ENCODE measurements at places on chromosomes 7 and 10. TPM values are rescaled to one million over a fixed set of nuclear protein-coding genes. Genes with fewer than 3 reads are reported as not detected.

DNA sequence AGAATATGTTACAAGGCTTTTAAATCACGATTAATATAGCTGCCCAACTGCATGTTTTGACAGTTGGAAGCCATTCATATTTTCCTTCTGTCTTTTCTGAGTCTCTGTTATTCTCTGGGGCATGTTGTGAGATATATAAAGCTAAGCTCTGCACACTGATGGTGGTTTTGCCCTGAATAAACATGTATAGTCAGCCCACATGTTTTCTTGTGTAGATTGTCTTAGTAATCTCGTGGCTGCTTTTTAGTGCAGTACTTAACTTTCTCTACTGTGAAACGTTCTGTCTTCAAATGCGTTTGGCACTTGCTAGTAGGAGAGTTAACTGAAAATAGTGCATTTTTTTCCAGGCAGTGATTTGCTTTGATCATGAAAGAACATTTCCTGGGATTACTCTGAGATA, 268.5 kb downstream of the DNAJB9 start:
- no peak for DNase-seq

MALRD1 gene
- not detected for total RNA-seq

GRCh38 chr10:24544776-24545175, 178.9 kb downstream of the ARHGAP21 start:
- DNase-seq = no peak

- no peak for DNase-seq
Measured at GRCh38 chr10:125147971-125148439, 12.4 kb downstream of the CTBP2 start.

DNA sequence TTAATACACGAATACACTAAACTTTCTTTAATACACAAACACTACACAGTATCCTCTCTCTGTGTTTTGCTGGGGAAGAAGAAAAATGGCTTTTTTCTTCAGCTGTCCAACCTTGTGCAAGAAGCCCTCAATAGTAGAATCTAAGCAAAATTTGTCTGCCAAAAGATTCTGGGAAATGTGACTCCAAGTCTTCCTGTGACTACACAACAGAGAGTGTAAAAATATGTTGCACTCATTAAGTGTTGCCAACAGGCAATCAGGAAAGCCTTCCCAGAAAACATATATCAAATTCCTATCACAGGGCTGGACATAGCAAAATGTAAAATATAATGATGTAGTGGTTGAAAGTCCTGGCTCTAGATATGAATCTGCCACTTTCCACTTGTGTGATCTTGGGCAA, 825.1 kb upstream of the ZWINT start:
- DNase-seq = no peak

DNA sequence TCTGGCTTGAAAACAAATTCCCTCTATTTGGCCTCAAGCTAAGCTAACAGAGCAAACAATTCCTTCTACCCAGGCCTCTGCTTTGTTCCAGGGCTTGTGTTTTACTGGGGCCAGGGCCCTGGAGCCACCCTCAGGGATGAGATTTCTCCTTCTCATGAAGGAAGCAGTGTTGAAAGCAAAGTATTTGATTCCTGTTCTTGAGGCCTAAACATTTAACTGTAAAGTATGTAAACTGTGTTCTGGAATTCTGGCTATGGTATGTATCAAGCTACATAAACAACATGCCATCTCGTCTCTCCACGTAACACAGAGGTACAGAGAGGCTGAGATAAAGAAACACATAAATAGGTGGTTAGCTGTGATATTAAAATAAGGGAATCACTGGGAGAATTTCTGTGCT, 81.8 kb downstream of the HERPUD2 start:
- no peak for DNase-seq

SEC61G gene
- 345 TPM for total RNA-seq

GRCh38 chr10:11104772-11105675, 87.4 kb downstream of the CELF2 start:
- no peak for DNase-seq

DNA sequence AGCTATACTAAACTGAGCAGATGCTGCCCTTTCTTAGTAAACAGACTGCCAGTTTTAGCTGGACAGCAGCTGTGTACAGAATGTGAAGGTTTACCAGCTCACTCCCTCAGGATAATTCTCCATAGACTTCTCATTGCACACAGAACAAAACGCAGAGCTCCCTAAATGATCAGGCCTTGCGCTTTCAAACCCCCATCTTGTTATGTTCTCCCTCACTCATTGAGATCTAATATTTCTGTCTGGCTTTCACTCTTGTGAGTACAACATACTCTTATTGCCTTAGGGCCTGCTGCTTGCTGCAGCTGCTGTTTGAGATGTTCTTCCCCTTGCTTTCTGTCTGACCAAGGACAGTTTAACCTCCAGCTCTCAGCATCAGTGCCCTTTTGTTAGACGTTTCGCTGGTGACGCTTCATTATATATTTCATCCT, 17.3 kb downstream of the VWDE start:
- DNase-seq = no peak

DNA sequence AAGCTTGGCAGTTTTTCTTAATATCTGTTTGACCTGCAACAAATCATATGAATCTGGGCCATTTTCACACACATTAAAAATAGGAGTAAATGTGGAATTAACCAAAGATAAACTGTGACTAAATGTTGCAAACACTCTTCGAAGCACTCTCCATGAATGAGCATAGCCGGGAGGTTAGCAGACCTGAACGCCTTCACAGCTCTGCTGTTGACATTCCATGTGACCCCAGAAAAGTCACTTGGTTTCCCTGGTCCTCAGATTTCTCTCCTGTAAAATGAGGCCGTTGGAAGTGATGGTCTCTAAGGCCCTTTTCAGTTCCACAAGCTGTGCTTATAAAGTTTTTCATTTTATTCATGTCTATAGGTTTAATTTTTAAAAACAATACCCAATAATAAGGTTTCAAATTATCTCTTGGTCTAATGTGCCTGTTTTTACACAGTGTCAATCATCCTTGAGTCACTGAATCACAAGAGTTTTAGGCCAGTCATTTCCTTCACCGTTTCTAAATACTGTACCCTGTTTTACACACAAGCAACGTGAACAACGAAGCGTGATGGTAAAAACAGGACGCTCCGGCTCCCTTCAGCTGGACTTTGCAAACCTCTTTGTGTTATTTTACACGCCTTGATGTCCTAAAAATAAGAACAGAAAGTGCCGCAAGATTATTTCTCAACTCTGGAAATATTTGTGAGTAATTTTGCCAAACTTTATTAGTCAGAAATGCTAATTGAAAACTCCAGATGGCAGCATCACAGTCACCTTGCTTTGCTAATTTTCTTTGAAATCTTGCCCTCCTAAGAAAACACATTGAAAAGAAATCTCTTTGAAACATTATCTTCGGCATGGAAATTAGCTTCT, 38.6 kb upstream of the MET start:
- no peak for DNase-seq

DNA sequence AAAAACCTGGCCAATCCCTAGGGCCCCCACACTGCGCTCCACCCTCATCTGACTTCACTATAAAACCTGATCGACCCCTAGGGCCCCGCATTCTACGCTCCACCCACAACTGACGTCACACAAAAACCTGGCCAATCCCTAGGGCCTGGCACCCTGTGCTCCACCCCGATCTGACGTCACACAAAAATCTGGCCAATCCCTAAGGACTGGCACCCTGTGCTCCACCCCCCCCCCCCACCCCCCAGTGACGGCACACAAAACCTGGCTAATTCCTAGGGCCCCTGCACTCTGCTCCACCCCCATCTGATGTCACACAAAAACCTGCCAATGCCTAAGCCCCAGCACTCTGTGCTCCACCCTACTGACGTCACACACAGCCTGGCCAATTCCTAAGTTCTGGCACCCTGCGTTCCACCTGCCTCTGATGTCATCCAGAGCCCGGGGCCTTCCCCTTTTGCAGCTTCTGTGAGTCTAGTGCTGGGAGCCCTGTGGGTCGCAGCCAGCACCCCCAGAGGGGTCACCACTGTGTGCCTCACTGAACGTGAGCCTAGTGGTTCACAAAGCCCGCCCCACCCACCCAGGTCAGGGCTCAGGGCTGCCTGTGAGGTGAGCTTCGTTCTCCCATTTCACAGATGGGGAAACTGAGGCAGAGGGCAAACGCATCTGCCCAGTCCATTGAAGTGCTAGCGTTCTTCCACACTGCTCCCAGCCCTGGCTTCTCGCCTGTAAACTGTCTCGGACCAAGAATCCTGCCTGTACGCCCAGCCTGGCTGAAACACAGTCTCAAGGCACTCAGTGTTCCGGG, 40.6 kb downstream of the MICALL2 start:
- no peak for DNase-seq

Data from glomerular endothelial cell (primary cell).